Fibroblast of villous mesenchyme (primary cell): ENCODE measurements at places on chromosomes 6 and 20. TPM values are rescaled to one million over a fixed set of nuclear protein-coding genes. Genes with fewer than 3 reads are reported as not detected.

The PHF20 gene
- total RNA-seq = 32.5 and 34.5 TPM in 2 replicates

The TFEB gene
- total RNA-seq = 3.0 and 5.2 TPM in 2 replicates

GRCh38 chr6:165082636-165083035 is 226.8 kb downstream of the C6orf118 start:
- DNase-seq = no peak

DNA sequence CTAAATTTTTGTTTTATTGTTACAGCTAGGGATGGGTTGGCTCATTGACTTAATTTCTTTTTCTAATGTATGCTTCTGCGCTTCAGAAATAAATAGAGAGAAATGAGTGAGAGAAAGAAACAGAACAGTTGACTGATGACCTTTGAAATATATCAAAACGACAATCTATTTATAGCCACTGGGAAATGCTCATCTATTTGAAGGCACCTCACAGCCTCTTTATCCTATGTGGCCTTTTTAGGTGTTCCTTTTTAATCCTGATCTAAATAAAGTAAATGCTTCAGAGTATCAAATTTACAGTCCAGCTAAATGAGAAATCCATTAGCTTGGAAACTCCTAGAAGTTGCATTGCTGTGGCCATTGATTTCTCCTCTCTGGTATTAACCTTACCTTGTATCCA is 943.5 kb upstream of the CITED2 start:
- DNase-seq = no peak

The PDE7B gene
- 1.7 and 3.9 TPM in 2 replicates for total RNA-seq

DNA sequence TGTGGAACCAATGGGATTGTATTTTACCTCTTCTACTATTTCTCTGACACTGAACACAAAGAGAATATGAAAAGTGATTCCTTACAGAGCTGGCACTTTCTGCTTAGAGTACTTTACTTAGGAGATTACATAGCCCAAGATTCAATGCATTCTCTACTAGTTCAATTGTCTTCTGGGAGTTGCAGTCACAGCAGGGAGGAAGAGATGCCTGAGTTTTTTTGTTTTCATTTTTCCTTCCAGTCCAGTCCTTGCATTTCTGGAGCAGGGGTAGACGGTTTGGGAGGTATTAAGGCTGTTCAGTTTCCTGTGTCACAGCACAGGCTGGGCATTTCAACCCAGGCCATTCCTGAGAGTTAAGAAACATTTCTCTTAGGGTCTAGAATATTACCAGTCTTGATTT is 42.0 kb upstream of the SLC2A12 start:
- DNase-seq = no peak

DNA sequence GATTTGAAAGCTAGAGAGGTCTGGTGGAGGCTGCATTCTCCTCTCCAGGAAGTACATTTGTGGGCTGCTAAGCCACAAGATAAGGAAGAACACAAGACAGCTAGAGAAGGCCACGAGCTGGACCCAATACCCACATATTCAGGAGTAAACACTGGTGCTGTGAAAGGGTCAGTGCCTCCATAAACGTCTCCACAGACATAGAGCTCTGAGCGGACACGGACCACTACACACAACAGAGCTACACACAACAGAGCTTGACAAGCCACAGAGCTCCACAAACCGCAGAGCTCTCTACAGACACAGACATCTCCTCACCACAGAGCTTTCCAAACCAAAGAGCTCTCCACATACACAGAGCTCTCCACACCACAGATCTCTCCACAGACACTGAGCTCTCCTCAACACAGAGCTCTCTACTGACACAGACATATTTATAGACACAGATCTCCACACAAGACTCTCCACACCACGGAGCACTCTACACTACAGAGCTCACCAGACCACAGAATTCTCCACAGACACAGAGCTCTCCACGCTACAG is 51.9 kb downstream of the ERMARD start:
- DNase-seq = peak; percentile 32

GRCh38 chr20:9617940-9618339 is 103.5 kb downstream of the LAMP5 start:
- peak; percentile 28 for DNase-seq

The SAPCD1 gene
- 0.43 and 1.3 TPM in 2 replicates for total RNA-seq

GRCh38 chr6:3905945-3906845 is 57.0 kb downstream of the FAM50B start:
- peak; percentile 68 for DNase-seq

The TIAM2 gene
- total RNA-seq = 7.7 and 8.6 TPM in 2 replicates

The CLVS2 gene
- not detected in 2 replicates for total RNA-seq

The PAQR8 gene
- 3.2 and 4.7 TPM in 2 replicates for total RNA-seq

- peak; percentile 6 for DNase-seq
Observed at GRCh38 chr20:52779125-52779524, 193.0 kb upstream of the TSHZ2 start.

The VSX1 gene
- not detected in 2 replicates for total RNA-seq

DNA sequence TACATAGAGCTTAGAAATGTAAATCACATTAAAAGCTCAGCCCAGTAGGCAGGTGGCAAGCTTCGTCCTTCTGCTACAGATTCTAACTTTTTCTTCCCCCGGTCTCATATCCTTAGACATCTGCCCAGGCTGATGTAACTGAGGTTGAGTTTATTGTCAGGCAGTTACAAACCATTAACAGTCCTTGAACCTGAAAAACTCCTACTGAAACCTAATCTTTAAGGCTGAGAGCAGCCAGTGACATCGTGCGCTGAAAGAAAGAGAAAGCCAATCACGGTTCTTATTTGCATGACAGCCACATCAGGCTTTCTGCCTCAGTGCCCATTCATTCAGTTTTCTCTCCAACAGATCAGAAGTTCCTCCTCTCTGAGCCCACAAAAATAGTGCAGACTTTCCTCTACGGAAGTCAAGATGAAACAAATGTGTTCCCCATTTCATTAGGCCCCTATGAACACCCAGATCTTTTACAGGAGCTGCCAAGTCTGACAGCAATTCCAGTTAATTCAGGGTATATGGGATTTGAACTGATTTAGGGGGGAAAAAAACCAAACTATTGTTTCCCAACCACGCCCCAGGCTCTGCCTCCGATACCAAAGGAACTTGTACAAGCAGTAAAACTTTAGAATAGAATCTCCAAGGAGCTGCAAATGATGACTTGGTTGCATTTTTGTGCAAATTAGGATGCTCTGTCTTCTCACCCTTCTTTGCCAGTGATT is at the start of gene NHSL1:
Gene NHSL1, minus strand, starts transcription at position 192 of the 716 bp plus-strand sequence. CDS start 204 bp downstream, outside the sequence.
- DNase-seq = no peak

GRCh38 chr20:45306431-45306982 is at the start of gene RBPJL:
RBPJL (plus strand) TSS chr20:45306840; CDS start chr20:45306923, 83 bp downstream.
- no peak for DNase-seq

DNA sequence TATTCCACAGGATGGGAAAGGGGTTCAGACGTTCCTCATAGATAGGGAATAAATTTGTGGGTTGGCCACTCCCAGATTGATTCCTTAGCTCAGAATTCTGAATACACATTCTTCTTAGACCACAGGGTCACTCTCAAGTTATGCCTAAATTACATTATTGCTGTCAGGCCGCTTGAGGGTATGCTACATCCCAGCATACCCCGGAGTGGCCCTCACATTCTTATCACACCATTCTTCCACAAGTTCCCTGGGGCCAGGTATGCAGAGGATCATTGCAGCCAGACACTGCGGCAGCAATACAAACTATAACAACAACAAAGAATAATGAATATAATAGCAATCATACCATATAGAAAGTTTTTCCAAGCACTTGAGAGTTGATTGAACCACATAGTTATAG is 237.9 kb upstream of the SOX4 start:
- no peak for DNase-seq

The FAM110A gene
- 4.2 and 5.2 TPM in 2 replicates for total RNA-seq

- no peak for DNase-seq
Observed at GRCh38 chr6:106885679-106886078, 88.8 kb downstream of the CD24 start.

DNA sequence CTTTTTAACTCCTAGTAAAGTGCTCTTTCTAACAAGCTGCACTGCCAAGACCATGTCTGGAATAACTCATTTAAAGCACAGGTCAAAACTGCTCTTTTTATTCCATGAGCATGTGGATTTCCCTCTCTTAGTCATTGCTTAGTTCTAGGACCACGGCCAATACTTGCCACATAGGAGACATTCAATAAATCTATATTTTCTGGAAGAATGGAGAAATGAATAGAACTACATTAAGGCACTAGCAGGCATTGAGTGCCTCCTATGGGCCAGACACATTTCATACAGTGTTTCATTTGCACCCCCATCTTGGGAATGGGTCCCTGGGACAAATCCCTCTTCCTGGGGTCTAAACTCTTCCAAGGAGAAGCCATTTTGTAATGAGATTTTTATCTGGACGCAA is 552.8 kb upstream of the CITED2 start:
- DNase-seq = peak; percentile 78

- no peak for DNase-seq
Observed at GRCh38 chr6:23027281-23027680, 457.9 kb downstream of the HDGFL1 start.

DNA sequence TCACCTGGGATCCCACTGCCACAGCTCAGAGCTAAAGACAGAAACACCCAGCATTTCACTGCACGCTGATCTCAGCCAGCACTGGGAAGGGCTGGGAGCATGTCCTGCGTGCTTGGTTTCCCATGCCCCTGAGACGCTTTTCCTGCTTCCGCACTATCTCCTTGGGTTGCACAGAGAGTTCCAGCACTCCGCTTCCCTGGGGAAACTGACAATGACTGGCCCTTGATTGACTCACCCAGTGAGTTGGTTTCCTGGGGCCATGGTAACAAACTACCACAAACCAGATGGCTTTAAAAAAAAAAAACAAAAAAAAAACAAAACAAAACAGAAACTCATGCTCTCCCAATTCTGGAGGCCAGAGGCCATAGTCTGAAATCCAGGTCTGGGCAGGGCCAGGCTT is 14.8 kb upstream of the MAS1L start:
- DNase-seq = no peak

The THBD gene
- total RNA-seq = under 0.01 and 0.32 TPM in 2 replicates

DNA sequence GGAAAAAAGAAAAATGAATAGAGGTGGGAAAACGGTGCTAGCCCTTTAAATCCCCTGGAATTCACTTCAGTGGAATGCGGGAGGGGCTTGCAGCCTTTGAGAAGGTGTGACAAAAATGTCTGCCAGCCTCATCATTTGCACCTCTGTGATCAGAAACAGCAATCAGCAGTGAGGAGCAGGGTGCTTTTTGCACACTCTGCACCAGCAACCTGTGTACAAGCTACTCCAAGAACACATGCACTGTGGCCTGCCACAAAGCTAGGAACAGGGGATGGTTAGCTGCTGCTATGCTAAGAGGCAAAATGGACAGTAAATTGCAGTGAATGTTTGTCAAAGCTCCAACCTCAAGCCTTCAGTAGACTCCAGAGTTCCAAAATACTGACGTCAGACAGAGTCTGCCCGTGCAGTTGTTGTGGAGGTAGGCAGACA is 29.7 kb downstream of the GINS1 start:
- no peak for DNase-seq

GRCh38 chr6:104526376-104526775 is 333.3 kb downstream of the HACE1 start:
- peak; percentile 54 for DNase-seq

GRCh38 chr6:91730710-91731109 is 1143.8 kb upstream of the MAP3K7 start:
- no peak for DNase-seq

DNA sequence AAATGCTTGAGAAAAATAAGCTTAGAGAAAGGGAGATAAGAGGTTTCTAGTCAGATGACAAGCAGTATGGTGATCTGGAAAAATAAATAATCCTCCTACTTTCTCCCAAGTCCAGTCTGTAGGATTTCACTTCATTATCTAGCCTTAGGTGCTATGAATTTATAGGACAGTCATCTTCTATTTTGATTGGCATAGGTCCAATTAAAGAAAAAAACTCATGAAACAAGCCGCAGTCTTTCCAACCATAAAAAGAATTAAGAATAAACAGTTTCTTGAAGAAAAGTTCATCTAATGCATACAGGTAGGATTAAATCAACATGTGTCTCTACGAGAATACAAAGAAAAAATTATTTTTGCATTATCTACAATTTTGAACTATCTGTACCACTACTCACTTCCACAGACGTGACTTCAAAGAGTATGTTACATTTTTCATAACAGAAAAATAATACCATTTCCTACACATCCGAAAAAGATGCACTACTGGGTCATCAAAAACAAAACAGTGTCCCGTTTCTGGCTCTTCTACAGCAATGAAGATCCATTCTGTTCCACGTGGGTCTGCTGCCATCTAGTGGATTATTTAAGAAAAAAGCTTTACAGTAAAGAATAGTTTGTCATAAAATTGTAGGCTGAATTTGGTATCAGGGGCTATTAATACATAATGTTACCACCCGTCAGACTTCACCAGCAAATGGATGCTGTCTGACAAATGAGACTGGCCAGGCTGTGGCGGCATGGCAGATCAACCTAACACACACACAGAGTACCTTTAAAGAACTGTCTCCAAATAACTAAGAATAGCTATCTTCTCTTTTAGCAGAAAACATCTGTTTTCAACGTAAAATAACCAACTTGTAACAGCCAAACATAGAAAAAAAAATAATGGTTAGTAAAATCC is 28.9 kb downstream of the STX7 start:
- DNase-seq = peak; percentile 78

DNA sequence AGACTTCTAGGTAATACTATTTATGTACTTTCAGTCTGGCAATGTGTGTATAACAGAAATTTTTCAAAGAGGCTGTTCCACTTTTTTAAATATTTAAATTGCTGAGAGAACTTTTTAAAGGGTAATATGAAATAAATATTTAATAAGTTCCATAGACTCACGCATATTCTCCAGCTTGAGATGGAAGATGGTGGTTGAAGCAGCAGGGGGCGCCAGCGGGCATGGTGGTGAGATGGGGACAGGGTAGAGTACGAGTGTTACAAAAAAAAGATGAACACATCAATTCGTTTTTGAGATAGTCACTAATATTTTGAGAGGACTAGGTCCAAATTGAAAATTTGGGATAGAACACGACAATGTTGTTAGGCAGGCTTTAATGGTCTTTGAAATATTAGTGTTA is 68.4 kb downstream of the RSPO3 start:
- no peak for DNase-seq

DNA sequence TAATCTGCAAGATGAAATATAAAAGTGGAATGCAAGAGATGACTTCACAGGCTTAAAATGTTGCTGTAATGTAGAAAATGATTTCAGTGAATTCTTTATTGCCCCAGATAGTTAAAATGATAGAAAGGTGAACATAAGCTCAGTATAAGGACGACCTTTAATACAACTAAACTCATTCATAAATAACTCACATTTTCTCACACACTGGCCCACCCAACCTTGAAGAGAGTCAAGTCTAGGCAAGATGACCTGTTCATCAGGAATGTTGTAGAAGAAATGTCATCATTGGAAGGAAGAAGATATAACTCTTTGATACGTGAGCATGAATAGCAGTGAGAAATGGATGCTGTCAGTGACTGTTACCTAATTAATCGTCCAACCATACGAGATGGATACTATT is 111.1 kb upstream of the SASH1 start:
- peak; percentile 19 for DNase-seq
